Fibroblast of lung (primary cell): ENCODE measurements at places on chromosomes 1 and 21.

GRCh38 chr1:66460776-66461175, 73.2 kb upstream of the SGIP1 start:
- H3K27ac ChIP-seq, result no peak overlapping the region
- peaks cover 8% of the 10 kb centered on the region for H3K4me1 ChIP-seq
- no peaks in the 10 kb centered on the region for H3K36me3 ChIP-seq

- no peaks in the 10 kb centered on the region for H3K36me3 ChIP-seq
- no peak overlapping the region for H3K27ac ChIP-seq
- DNase-seq, result no peak
- H3K27me3 ChIP-seq, result no peaks in the 10 kb centered on the region
Observed at GRCh38 chr21:36974851-36975192, 8.4 kb upstream of the HLCS start.

GRCh38 chr1:57289781-57290180, 134.1 kb downstream of the DAB1 start:
- H3K36me3 ChIP-seq, result no peaks in the 10 kb centered on the region
- no peaks in the 10 kb centered on the region for H3K27me3 ChIP-seq
- no peak overlapping the region for H3K4me3 ChIP-seq
- no peak overlapping the region for H3K27ac ChIP-seq
- no peak for DNase-seq
- H3K4me1 ChIP-seq, result no peaks in the 10 kb centered on the region

DNA sequence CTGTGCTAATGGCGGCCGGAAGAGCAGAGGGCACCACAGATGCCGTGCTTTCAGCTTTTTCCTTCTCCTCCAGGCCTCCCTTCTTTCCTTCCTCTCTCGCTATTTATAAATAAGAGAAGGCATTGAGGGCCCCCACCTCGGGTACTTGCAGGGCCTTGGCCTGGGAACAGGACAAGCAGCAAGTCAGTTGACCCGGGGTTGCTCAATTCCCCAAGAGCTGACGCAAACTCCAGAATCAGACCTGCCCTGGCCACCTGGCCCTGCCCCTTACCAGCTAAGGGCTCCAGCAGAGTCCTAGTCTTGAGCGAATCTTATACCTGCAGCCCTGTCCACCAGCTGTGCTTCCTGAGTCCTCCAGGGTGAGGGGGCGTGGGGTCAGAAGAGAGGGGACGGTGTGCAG, 13.5 kb downstream of the TNFRSF1B start:
- H3K4me3 ChIP-seq, result no peak overlapping the region

- peaks cover 39% of the 10 kb centered on the region for H3K27me3 ChIP-seq
- H3K4me3 ChIP-seq, result no peak overlapping the region
- H3K4me1 ChIP-seq, result no peaks in the 10 kb centered on the region
- H3K27ac ChIP-seq, result no peak overlapping the region
Observed at GRCh38 chr1:75127916-75128717, 6.1 kb upstream of the LHX8 start.

GRCh38 chr1:170863621-170864020, 71.7 kb upstream of the MROH9 start:
- H3K4me3 ChIP-seq, result no peak overlapping the region
- H3K36me3 ChIP-seq, result no peaks in the 10 kb centered on the region
- H3K27me3 ChIP-seq, result no peaks in the 10 kb centered on the region
- peaks cover 3% of the 10 kb centered on the region for H3K4me1 ChIP-seq
- no peak overlapping the region for H3K27ac ChIP-seq
- no peak for DNase-seq

DNA sequence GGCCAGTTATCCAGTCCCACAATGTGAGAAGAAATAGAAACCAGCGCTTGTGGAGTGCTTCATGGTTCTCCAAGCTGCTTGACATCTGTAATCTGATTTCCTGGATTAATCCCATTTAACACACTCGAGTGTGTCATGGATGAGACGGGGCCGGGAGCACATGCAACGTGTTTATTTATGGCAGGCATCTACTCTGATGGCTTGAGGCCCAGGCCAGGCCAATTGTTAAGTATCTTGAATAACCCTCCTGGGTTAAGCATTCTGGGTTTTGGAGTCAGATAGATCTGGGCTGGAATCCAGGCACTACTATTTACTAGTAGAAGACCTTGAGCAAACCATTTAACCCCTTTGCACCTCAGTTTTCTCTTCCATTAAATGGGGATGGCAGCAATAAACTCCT, 37.5 kb upstream of the LAPTM5 start:
- H3K4me1 ChIP-seq, result no peaks in the 10 kb centered on the region
- no peak overlapping the region for H3K27ac ChIP-seq
- no peak overlapping the region for H3K4me3 ChIP-seq
- no peak for DNase-seq
- H3K27me3 ChIP-seq, result peaks cover 13% of the 10 kb centered on the region

DNA sequence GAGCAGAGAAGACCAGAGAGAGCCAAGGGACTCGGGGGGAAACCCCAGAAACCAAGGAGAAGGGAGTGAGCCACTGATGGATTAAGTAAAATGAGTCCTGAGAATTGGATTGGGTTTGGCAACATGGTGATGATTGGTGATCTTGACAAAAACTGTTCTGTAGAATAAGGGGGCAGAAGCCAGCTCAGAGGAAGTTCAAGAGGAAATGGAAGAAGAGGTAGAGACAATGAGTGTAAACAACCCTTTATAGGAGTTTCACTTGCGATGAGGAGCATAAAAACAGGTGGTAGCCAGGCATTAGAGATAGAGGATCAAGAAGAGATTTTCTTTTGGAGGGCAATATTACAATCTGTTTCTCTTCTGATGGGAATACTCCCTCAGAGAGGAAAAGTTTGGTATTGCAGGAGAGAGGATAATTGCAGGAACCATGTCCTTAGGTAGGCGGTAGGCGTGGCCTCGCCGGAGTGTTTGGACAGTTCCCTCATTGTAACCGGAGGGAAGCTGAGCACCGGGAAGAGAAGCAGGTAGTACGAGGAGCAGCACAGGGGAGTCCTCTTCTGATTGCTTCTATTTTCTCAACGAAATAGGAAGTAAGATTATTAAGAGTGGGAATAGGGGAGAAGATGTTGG, 68.4 kb upstream of the TENT5C start:
- H3K4me3 ChIP-seq, result no peak overlapping the region
- H3K27me3 ChIP-seq, result no peaks in the 10 kb centered on the region
- peaks cover 2% of the 10 kb centered on the region for H3K4me1 ChIP-seq
- H3K36me3 ChIP-seq, result no peaks in the 10 kb centered on the region
- no peak overlapping the region for H3K27ac ChIP-seq

DNA sequence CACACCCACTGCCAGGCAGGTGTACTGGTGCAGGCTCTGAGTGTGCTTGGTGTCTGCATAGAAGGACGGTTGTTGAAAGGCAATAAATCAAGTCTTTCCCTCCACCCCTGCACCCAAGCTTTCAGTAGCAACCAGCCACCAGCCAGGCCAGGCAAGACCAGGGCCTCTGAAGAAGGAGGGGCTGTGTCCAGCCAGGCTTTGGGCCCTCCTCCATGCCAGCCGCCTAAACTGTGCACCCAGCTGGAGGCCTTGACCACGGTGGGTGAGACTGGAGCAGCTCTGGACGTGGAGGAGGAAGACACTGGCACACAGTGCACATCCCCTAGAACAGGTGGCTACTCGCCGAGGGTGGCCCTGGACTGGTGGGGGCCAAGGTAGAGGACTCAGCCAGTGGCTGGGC, 4.9 kb downstream of the OLIG2 start:
- H3K27me3 ChIP-seq, result peaks cover 80% of the 10 kb centered on the region
- H3K36me3 ChIP-seq, result no peaks in the 10 kb centered on the region
- H3K4me3 ChIP-seq, result no peak overlapping the region
- H3K4me1 ChIP-seq, result no peaks in the 10 kb centered on the region

GRCh38 chr1:184152974-184153373, 101.4 kb downstream of the TSEN15 start:
- H3K27me3 ChIP-seq, result no peaks in the 10 kb centered on the region
- DNase-seq, result no peak
- H3K27ac ChIP-seq, result peak overlapping the region; percentile 60
- H3K36me3 ChIP-seq, result no peaks in the 10 kb centered on the region
- peak overlapping the region; percentile 35 for H3K4me3 ChIP-seq
- H3K4me1 ChIP-seq, result peaks cover 25% of the 10 kb centered on the region

- H3K27ac ChIP-seq, result no peak overlapping the region
- DNase-seq, result no peak
- H3K27me3 ChIP-seq, result no peaks in the 10 kb centered on the region
- no peak overlapping the region for H3K4me3 ChIP-seq
- no peaks in the 10 kb centered on the region for H3K36me3 ChIP-seq
- no peaks in the 10 kb centered on the region for H3K4me1 ChIP-seq
Observed at GRCh38 chr1:31084782-31085569, 19.5 kb upstream of the PUM1 start.

DNA sequence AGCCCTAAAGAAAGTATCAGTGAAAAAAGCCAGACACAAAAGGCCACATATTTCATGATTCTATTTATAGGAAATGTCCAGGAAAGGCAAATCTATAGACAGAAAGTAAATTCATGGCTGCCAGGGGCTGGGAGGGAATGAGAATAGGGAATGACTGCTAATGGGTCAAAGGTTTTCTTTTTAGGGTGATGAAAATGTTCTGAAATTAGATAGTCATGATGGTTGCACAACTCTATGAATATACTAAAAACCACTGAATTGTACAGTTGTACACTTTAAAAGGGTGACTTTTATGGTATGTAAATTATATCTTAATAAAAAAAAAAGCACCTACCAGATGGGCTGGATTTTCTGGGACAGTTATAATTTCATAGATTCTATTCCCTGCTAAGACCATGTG, 114.8 kb downstream of the CNIH3 start:
- no peak overlapping the region for H3K4me3 ChIP-seq
- no peak overlapping the region for H3K27ac ChIP-seq
- no peaks in the 10 kb centered on the region for H3K27me3 ChIP-seq
- H3K4me1 ChIP-seq, result peaks cover 14% of the 10 kb centered on the region
- DNase-seq, result peak; percentile 91
- no peaks in the 10 kb centered on the region for H3K36me3 ChIP-seq

- H3K4me3 ChIP-seq, result no peak overlapping the region
- H3K36me3 ChIP-seq, result peaks cover 21% of the 10 kb centered on the region
- DNase-seq, result peak; percentile 66
- H3K4me1 ChIP-seq, result peaks cover 31% of the 10 kb centered on the region
- H3K27me3 ChIP-seq, result no peaks in the 10 kb centered on the region
- peak overlapping the region; percentile 88 for H3K27ac ChIP-seq
Observed at GRCh38 chr1:205301205-205301821, 20.2 kb downstream of the NUAK2 start.

DNA sequence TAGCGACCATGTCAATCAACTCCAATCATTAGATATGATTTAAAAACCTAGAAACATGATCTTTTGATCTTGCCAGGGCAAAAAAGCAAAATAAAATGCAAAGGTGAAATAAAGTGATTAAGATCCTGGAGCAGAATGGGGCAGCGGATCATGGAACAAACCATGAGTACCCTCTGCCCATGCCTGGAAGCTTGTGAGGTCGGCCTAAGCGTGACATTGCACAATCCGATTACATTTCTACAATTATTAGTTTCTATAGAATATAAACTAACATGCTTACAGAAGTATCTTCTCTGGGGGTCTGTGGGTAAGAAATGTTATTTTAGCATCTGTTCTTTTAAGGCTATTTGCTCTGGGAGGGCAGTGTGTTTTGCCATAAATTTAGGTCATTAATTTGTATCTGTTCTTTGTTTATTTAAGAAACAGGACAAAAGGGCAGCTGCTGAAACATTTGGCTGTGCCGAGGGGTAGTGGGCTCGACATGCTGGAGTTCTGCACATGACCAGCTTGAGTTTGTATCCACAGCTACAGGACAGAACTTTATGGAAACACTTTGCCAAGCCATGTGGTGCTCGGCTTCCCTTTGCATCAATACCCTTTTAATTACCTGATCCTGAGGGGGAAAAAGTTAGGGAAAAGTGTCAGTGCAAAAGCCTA, 55.9 kb downstream of the ZBTB18 start:
- H3K4me1 ChIP-seq, result peaks cover 2% of the 10 kb centered on the region
- no peaks in the 10 kb centered on the region for H3K27me3 ChIP-seq
- H3K4me3 ChIP-seq, result no peak overlapping the region
- DNase-seq, result peak; percentile 5

DNA sequence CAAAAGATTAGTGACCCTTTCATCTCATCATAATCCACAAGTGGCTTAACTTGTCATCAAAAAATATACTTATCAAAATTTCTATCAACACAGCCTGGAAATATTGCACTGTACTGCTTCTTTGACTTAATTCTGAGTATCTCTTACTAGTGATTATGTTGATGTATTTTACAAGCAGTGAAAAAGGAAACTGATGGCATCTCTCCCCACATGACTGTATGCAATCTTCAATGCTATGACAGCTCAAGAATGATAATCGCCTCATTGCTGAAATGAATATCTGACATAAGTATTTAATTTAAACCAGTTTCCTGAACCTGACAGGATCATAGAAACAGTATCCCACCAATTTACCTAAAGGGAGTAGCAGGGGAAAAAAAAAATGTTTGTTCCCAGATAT, 79.5 kb downstream of the DPYD start:
- H3K4me3 ChIP-seq, result no peak overlapping the region
- DNase-seq, result no peak
- H3K27ac ChIP-seq, result no peak overlapping the region
- H3K36me3 ChIP-seq, result peaks cover 1% of the 10 kb centered on the region

- H3K4me3 ChIP-seq, result no peak overlapping the region
- DNase-seq, result peak; percentile 29
- H3K4me1 ChIP-seq, result peaks cover 29% of the 10 kb centered on the region
- no peaks in the 10 kb centered on the region for H3K27me3 ChIP-seq
Observed at GRCh38 chr1:170307426-170307825, 161.7 kb downstream of the NTMT2 start.

DNA sequence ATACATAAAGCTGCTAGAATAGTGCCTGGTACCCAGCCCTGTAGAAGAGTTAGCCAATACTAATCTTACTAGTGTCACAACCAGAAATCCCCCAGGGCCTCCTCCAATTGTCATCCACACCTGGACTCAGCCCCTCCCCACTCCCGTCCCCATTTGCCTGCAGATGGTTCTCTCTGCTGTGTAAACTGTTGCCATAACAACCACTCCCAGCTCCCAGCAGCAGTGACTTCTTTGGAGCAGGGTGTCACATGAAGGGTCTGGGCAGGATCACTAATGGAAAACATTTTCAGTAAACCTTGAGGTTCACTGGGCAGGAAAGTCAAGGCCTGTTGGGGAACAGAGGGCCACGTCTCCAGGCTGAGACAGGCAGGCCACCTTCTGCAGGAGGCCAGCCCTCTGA, 126.0 kb upstream of the IPO9 start:
- peaks cover 36% of the 10 kb centered on the region for H3K4me1 ChIP-seq
- H3K27me3 ChIP-seq, result no peaks in the 10 kb centered on the region
- peak overlapping the region; percentile 77 for H3K27ac ChIP-seq
- peaks cover 6% of the 10 kb centered on the region for H3K36me3 ChIP-seq
- peak; percentile 50 for DNase-seq

DNA sequence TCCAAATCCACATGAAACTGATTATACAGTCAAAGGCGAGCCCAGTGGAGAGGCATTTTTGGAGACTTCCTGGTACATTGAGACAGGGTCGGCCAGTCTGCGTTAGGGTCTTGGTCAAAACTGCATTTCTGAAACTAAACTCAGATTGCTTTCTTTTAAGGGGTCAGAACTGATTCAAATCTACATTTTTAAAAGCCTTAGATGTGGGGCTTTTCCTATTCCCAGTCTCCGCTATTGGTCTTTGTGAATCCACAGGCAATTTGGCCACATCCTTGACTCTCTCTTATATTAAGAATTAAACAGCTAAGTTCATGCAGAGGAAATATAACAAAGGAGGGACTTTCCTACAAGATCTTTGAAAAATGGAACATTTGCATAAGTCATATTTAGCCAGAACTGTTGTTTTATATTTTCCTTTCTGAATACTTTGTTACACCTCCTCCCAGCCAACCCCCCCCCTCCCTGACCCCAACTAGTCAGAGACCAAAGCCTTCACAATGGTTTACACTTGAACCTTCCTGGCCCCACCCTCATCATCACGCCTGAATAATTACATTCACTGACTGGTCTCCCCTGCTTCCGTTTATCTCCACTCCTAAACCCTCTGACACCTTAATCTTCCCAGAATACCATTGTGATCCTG, 30.9 kb downstream of the SELL start:
- no peaks in the 10 kb centered on the region for H3K36me3 ChIP-seq
- H3K27ac ChIP-seq, result no peak overlapping the region
- DNase-seq, result no peak
- no peaks in the 10 kb centered on the region for H3K27me3 ChIP-seq
